ENCODE measurements at places on chromosomes 11 and 22. TPM values are rescaled to one million over a fixed set of nuclear protein-coding genes. Genes with fewer than 3 reads are reported as not detected.

DNA sequence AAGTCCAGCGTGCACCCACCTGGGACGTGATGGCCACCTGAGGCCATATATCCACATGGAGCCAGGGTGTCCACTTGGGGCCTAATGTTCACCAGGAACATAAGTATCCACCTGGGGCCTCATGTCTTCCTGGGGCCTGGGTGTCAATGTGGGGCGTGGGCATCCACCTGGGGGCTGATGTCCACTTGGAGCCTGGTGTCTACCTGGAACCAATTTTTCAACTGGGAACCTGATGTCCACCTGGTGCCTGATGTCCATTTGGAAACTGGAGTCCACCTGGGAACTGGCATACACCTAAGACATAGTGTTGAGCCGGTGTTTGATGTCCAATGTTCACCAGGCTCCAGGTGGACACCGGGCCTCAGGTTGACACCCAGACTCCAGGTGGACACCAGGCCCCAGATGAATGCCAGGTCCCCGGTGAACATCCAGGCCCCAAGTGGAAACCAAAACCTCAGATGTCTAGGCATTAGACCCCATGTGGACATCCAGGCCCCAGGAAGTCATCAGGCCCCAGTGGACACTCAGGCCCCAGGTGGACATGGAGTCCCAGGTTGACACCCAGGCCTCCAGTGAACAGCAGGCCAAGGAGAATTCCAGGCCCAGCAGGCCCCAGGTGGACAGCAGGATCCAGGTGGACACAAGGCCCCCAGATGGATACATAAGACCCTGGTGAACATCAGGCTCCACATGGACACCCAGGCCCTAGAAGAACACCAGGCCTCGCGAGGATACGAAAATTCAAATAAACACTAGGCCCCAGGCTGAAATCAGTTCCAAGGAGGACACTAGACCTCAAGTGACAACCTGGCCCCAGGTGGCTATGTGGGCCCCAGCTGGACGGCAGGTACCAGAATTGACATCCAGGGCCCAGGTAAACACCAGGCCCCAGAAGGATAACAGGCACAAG is 56.0 kb upstream of the SEPTIN5 start:
- no peaks in the 10 kb centered on the region for H3K36me3 ChIP-seq
- no peaks in the 10 kb centered on the region for H3K4me1 ChIP-seq
- DNase-seq = no peak
- H3K4me3 ChIP-seq = no peak overlapping the region
- H3K27ac ChIP-seq = no peak overlapping the region

GRCh38 chr22:28118957-28119631 is 200.0 kb upstream of the PITPNB start:
- DNase-seq = no peak
- no peaks in the 10 kb centered on the region for H3K27me3 ChIP-seq
- peaks cover 8% of the 10 kb centered on the region for H3K4me1 ChIP-seq
- no peak overlapping the region for H3K4me3 ChIP-seq

GP1BB gene
- 6.6 TPM for total RNA-seq

CARD16 gene
- total RNA-seq = 2.0 TPM

STX5 gene
- total RNA-seq = 56.2 TPM

RAB39A gene
- 0.11 TPM for total RNA-seq

Data from thyroid gland (tissue), 4 donors.